Activated CD4-positive, alpha-beta T cell treated with anti-CD3 and anti-CD28 coated beads for 4 hours (primary cell): ENCODE measurements at places on chromosomes 7 and 10.

DNA sequence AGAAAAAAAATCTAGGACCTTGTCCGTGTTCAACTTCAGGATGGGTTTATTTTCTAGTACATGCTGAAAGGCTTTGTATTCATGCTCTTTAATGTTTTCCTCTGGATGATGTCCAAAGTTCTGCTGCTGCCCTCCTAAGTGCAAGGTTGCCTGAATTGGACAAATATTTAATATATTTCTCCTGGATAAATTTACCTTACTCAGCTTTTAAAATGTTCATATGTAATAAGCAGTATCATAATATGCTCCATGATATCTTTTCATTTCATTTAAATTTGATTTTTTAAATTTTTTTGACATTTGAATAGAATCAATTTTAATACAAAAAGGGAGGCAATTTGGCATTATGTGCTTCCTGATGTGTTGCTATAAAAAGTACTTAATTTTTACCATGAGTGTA, 95.9 kb upstream of the SLC25A13 start:
- no peak for DNase-seq

DNA sequence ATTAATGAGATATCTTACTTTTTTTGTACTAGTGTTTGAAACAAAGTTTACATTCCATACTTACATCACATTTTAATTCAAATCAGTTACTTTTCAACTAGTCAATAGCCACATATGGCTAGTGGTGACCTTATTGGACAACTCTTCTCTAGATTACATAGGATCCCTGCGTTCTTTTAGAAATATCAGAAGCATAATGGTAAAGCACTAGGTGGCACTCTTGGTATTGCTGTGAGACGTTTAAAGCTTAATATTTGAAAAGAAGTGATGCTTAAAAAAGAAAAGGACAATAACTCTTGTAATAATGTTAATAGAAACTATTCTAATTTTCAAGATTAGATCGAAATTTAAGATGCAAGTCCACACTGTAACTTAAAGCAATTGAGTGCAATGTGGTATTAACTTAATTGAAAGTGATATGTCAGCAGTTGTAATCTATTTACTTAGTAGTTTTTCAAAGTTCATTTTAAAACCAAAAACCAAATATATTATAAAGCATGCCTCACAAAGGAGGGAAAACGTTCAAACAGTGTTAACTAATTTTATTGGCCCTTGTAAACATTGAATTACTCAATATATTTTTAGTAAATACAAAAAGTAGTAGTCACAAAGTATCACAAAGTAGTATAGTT, 339.1 kb downstream of the ATRNL1 start:
- no peak for DNase-seq

DNA sequence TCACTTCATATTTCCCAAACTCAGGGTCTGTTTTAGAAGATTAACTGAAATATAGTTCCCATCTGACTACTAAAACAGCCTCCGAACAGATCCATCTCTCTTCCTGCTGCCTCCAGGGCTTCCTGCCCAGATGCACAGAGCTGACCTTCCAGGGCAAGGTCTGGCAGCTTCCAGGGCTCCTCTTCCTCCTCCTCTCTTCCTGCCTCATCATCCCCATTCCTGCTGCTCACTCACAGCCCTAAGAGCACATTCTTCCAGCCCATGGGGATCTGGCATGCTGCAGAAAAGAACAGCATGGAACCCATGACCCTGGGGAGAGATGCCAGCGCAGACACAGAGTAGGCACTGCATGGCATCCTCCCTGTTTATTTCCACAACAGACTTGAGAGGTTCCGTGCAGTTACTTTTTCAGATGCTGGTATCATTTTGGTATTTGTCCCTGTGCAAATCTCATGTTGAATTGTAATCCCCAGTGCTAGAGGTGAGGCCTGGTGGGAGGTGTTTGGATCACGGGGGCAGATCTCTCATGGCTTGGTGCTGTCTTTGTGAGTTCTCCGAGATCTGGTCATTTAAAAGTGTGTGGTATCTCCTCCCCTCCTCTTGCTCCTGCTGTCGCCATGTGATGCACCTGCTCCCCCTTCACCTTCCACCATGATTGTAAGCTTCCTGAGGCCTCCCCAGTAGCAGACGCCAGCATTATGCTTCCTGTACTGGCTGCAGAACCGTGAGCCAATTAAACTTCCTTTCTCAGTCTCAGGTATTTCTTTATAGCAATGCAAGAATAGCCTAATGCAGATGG, 4.4 kb downstream of the PKD1L1 start:
- DNase-seq: no peak

DNA sequence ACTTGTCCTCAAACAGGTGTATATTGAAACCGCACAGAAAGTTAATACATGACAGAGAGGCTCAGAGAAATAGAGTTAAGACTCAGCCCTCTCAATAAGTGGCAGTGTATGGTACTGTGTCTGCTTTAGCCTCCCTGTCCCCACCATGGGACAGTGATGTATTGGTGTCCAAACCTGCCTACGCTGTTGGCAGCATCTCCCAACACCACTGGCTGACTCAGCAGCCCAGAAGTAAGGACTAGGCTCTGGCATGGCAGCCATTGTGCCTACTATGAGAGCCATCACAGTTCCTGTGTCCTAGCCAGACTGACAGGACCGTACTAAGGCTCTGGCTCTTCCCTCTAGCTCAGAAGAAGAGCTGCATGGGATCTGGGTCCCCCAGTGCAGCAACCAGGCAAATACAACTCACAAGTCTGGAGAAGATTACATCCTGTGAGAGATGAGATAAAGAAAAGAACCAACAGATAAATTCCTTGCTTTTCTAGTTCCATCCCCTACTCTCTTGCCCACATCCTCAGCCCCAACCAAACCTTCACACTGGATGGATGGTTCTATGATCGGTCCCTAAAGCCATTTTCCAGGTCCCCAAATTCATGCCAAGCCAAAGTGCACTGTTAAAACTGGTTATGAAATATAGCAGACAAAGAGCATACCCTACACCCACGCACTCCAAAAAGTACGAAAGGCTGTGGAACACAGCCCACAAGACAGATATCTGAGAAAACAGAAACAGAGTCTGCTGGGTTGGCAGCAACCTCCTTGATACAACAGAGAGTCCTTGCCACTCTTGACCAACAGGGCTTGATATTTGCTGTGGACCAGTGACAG, 44.1 kb upstream of the DMTF1 start:
- no peak for DNase-seq

DNA sequence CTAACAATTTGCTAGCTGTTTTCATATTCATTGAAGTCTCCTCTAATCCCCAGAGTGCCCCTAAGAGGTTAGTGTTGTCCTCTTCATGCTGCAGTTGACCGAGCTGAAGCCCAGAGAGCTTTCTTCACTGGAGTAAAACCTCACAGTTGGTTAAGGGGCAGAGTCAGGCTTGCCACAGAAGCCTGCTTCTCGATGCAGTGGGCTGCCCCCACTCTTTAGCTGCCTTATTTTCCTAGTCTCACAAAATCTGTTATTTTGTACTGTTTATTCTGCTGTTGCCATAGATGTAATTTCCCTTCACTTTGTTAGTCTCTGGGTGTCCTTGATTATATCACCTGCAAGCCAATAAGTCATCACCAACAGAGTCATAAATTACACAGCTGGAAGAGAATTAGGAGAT, 56.3 kb upstream of the ZPBP start:
- no peak for DNase-seq

DNA sequence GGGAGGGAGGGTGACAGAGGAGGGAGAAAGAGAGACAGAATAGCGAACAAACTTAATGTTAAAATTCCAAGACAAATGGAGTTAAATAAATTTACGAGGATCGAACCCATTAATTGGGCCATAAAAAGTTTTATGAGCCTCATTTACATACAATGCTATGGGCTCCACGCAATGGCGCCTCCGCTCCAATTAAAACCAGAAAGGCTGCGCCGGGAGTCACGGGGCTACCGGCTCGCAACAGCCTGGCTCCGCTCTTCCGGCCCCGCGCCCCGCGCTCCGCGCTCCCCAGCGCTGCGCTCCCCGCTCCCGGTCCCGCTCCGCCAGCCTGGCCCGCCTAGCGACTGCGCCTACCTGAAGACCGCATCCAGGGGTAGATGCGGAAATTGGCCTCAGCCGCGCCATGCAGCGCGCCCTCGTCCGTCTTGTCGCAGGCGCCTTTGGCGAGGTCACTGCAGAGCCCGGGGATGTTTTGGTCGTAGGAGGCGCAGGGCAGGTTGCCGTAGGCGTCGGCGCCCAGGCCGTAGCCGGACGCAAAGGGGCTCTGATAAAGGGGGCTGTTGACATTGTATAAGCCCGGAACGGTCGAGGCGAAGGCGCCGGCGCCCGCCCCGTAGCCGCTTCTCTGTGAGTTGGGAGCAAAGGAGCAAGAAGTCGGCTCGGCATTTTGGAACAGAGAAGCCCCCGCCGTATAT, 513 bp downstream of the HOXA7 start:
- DNase-seq: no peak
